ENCODE measurements at places on chromosomes 7 and 10. TPM values are rescaled to one million over a fixed set of nuclear protein-coding genes. Genes with fewer than 3 reads are reported as not detected.

The PSD gene
- polyA plus RNA-seq: 68.8 TPM

The FKBP6 gene
- not detected for polyA plus RNA-seq

The ST8SIA6 gene
- 0.20 TPM for polyA plus RNA-seq

The NUTM2E gene
- polyA plus RNA-seq: 0.40 TPM

The HOXA6 gene
- polyA plus RNA-seq: not detected

The CCL26 gene
- polyA plus RNA-seq: not detected

The ZNF488 gene
- polyA plus RNA-seq: 0.85 TPM

The DDX56 gene
- polyA plus RNA-seq: 80.6 TPM

The IL2RA gene
- polyA plus RNA-seq: not detected

The CYP2C19 gene
- polyA plus RNA-seq: 0.16 TPM

The SLC26A5 gene
- polyA plus RNA-seq: not detected

The AMZ1 gene
- polyA plus RNA-seq: not detected

The GOT1 gene
- 43.6 TPM for polyA plus RNA-seq

The PLAU gene
- polyA plus RNA-seq: 1.1 TPM

The RPEL1 gene
- not detected for polyA plus RNA-seq

The MYH16 gene
- polyA plus RNA-seq: not detected

The RASSF4 gene
- polyA plus RNA-seq: 10.2 TPM

The PRF1 gene
- polyA plus RNA-seq: not detected

The AGR2 gene
- polyA plus RNA-seq: not detected

The SFTPD gene
- 1.4 TPM for polyA plus RNA-seq

The TAS2R4 gene
- polyA plus RNA-seq: 2.3 TPM

The LRRC18 gene
- polyA plus RNA-seq: not detected

The MEOX2 gene
- polyA plus RNA-seq: not detected

The CABCOCO1 gene
- polyA plus RNA-seq: 0.31 TPM

The WNT8B gene
- polyA plus RNA-seq: 0.37 TPM

The MYL10 gene
- polyA plus RNA-seq: not detected

The EN2 gene
- not detected for polyA plus RNA-seq

The C10orf53 gene
- polyA plus RNA-seq: not detected

The MACROH2A2 gene
- 173 TPM for polyA plus RNA-seq

The COL17A1 gene
- polyA plus RNA-seq: not detected

The TBX20 gene
- polyA plus RNA-seq: not detected

The CARD11 gene
- polyA plus RNA-seq: not detected

The ANXA8 gene
- polyA plus RNA-seq: not detected

The HHEX gene
- polyA plus RNA-seq: not detected

The SUN3 gene
- polyA plus RNA-seq: not detected

The NRAP gene
- 0.08 TPM for polyA plus RNA-seq

The DBNL gene
- 124 TPM for polyA plus RNA-seq

The SFRP4 gene
- not detected for polyA plus RNA-seq

The EIF5AL1 gene
- 0.08 TPM for polyA plus RNA-seq
